ENCODE measurements at places on chromosomes 16 and 17.

DNA sequence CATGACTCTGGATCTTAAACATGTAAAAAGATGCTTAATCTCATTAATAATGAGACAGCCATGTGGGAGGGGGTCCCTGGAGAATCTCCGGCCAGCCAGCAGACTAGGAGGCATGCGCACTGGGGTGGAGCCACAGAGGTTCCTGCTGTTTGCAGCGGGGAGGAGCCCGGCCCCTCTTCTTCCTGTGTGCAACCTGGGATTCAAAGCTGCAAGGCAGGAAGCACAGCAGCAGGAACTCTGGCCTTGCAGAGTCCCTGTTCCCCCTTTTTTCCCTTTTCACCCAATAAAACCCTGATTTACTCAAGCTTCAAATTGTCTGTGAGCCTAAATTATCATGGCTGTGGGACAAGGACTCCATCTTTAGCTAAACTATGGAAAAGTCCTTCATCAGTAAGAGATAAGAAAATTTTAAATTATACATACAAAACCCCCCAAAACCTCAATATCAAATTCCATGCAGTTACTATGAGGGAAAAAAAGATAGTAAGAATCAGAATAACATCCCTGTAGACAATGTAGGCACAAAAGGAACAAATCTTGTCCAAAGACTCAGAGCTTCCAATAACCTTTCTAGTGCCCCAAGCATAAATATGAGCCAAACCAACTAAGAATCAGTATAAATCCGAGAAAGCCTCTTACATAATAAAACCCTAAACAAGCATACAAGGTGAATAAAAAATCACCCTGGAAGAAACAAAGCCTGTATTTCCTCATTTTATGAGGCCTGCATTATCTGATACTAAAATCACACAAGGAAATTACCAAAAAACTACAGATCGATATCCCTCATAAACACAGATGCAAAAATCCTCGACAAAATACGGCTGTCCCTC, 12.1 kb downstream of the CFDP1 start:
- DNase-seq, result peak; percentile 72

DNA sequence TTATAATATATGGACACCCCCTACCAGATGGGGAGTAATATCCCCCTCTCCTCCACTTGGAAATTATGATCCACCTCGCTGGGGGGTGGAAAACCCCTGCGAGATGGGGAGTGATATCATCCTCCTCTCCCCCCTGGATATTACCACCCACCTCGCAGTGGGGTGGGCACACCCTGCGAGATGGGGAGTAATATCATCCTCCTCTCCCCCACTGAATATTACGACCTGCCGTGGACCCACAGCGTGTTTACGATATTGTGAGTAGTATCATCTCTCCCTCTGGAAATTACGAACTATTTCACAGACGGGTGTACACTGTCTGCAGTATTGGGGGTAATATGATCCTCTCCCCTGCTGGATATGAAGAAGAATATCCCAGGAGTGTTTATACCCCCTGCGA, 228.3 kb upstream of the WSCD1 start:
- DNase-seq, result no peak

DNA sequence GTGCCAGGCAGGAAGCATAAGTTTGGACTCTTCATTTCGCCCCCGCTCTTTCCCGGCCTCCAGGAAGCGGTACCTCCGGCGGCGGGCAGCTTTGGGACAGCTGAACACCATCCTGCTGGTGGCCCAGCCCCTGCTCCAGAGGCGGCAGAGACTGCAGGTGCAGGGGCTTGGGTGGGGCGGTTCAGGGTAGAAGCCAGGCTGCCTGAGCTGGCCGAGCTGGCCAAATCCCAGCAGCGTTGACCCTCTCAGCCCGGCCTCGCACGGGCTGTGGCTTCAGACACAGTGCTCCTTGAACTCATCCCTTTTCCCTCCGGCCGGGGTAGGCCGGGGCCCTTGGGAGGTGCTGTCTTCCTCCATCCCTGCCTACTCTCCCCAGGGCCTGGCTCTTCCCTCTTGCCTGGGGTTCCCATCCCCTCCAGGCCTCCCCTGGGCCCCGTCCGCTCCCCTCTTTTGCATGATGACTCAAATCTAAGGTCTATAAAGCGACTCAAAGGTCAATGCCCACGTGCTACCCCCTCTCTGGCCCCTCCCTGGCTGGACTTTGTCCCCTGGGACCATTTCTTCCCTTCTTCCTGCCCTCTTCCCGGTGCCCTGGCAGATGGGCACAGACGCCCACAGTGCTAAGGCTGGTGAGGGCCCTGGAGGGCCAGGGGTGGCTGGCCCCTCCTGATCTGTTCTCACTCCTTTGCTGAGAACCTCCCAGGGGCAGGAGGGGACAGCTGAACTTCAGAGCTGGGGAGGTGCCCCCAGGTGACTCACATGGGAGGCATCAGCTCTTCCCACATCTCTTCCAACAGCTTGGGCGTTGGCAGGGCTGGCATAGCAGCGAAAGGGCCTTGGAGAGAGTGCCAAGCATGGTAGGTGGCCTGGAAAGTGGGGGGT, 22.7 kb downstream of the MYO15B start:
- peak; percentile 65 for DNase-seq

GRCh38 chr17:33028778-33029177, 37.1 kb downstream of the SPACA3 start:
- DNase-seq, result no peak

DNA sequence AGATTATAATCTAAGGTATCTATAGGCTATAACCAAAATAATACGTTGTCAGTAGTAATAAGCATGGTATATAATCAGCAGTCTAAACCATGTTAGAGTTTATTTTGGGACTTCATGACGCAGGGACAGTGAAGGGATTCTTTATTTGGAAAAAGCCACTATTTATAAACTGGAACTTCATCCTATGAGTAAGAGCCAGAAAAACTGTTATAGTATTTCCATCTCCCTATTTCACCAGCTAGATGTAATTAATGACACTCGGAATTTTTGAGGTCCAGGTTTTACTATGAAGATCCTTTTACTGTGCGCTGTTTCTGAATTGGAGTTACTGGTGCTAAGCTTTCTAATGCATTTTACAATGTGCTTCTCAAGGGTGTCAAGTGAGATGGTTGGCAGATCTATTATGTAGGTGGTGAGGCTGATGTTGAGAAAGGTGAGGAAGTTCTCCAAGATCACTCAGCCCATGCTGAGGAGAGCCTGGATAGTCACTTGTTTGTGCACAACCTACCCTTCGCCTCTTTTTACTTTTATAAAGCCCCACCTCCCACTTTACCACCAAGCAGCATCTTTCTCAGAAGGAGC, 149.3 kb downstream of the MSI2 start:
- DNase-seq, result no peak

Data from H7 (cell line).